Ovary (tissue), 10 donors: ENCODE measurements at places on chromosomes 12 and 14. TPM values are rescaled to one million over a fixed set of nuclear protein-coding genes. Genes with fewer than 3 reads are reported as not detected.

Gene INHBE
- not detected for total RNA-seq

DNA sequence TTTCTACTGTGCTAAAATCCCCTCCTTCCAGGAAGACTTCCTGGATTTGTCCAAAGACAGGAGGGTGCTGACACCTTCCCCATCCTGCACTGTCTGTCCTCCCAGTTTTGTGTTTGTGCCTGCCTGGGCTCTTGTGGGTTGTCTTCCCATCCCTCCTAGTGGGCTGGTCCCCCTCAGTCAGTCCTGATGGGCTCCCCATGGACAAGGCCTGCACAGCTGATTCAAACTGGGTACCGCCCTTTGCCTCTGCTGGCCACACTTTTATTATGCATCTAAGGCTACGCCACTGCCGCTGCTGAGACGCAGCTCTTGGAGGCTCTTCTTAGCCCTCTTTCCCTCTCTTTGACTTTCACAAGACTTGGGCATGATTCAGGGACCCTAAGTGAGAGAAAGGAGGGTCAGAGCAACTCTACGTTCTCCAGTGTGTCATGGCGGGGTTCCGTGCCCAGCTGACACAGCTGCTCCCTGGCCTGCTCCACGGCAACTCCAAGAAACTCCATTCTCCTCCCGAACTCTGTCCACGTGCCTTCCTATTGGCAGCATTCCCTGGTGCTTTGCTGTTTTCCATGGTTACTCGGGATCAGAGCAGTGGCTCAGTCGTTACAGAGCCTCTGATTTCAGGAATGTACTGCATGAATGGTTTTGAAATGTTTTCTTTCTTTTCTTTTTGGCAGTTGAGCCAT is 3.8 kb upstream of the KRT85 start:
- H3K27me3 ChIP-seq: no peaks in the 10 kb centered on the region
- peaks cover 7% of the 10 kb centered on the region for H3K4me1 ChIP-seq
- H3K36me3 ChIP-seq: no peaks in the 10 kb centered on the region
- peak; percentile 56 for DNase-seq
- H3K4me3 ChIP-seq: no peak overlapping the region
- no peak overlapping the region for H3K27ac ChIP-seq

DNA sequence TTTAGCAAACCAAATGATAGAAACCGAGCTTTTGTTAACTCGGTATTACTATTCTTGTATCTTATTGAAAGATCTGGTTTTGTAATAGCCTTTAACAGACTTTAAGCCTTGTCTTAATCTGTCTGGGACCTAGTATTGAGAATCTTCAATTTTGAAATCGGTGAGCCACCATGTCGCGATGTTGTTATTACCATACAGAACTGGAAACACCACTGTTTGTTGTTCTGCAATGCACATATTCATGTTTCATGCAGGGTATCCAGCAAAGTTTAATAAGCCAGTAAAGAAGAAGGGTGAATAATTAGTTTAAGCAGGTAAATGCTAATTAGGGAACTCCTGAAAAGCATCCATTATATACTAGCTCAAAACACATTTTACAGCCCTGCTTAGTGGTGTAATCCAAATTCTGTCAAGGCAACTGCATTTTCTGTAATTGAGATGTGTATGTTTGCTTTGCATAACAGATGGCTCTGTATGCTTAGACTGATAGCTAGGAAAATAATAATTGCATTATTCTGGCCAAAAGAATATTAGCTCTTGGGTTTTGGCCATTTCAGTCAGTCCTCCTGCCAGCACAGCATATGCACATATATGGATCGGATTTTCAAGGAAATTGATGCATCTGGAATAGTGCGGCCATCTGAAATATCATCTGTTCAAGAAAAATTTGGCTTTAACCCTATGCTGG is 389.2 kb downstream of the EGLN3 start:
- DNase-seq: no peak
- H3K4me3 ChIP-seq: no peak overlapping the region
- H3K36me3 ChIP-seq: no peaks in the 10 kb centered on the region
- no peak overlapping the region for H3K27ac ChIP-seq
- no peaks in the 10 kb centered on the region for H3K27me3 ChIP-seq
- H3K4me1 ChIP-seq: no peaks in the 10 kb centered on the region

GRCh38 chr12:2171672-2172426 is 119.1 kb downstream of the CACNA1C start:
- no peaks in the 10 kb centered on the region for H3K36me3 ChIP-seq
- DNase-seq: no peak
